CD4-positive, alpha-beta T cell treated with Interleukin-17A for 4 hours (primary cell): ENCODE measurements at places on chromosomes 3 and 15.

- DNase-seq: no peak
Measured at GRCh38 chr15:91408476-91409076, 308.5 kb downstream of the SV2B start.

DNA sequence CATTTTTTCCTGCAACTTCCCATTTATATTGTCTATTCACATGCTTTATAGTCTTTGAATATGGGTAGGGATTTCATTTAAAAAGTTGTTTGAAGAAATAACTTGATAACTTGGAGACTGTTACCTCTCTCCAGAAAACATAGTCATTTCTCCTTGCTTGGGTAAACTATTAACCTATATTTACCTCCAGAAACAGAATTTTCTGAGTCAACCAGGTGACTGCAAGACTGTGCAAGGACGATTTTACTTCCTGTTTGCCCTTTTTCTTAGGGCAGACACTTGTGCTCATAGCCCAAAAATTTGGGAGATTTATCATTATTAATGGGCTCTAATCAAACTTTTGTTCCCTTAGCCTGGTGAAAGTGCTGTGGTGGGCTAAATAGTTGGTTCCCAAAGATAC, 14.3 kb upstream of the MOBP start:
- DNase-seq: no peak

- DNase-seq: no peak
Measured at GRCh38 chr3:140334132-140334929, 343.5 kb upstream of the TRIM42 start.

GRCh38 chr3:46427916-46428833, 21.1 kb downstream of the CCRL2 start:
- no peak for DNase-seq

DNA sequence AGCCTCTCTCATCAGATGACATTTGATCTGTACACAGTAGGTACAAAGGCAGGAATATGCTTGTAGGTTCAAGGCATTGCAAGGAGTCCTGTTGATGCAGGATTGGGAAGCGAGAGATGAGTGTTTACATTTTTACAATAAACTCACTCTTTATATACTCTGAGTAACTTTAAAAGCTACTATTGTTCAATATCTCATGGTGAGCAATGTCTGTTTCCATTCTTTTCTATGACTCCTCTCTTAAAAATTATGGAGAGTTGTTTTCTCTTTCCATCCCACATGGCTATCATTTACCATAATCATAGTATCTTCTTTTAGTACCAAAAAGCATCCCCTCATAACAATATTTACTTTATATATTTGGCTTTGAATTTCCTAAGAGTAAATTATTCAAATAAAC, 314.0 kb upstream of the CDIN1 start:
- DNase-seq: no peak

- no peak for DNase-seq
Measured at GRCh38 chr15:62474771-62475124, 309.7 kb upstream of the C2CD4B start.

- no peak for DNase-seq
Measured at GRCh38 chr3:159319156-159319555, 517.3 kb downstream of the MFSD1 start.

GRCh38 chr3:177354466-177354865, 157.2 kb upstream of the TBL1XR1 start:
- no peak for DNase-seq

DNA sequence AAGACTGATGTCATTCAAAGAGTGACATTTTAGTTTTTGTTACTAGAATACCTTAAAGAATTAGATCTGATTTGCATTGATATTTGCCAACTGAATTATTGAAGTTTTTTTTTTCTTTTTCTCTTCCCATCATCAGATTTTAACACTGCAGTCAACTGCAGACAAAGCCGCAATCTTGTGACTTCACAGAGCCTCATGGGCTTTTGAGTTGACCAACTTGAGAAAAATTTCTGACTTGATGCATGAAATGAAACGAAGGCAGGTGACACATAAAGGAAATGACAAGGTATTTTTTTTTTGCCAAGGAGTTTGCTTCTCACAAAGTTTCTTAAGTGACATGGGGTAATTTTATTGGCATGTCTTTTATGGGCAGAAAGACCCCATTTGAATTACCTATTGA, 383.7 kb downstream of the GAP43 start:
- DNase-seq: no peak

- DNase-seq: no peak
Measured at GRCh38 chr3:58271901-58272501, 34.0 kb upstream of the RPP14 start.

DNA sequence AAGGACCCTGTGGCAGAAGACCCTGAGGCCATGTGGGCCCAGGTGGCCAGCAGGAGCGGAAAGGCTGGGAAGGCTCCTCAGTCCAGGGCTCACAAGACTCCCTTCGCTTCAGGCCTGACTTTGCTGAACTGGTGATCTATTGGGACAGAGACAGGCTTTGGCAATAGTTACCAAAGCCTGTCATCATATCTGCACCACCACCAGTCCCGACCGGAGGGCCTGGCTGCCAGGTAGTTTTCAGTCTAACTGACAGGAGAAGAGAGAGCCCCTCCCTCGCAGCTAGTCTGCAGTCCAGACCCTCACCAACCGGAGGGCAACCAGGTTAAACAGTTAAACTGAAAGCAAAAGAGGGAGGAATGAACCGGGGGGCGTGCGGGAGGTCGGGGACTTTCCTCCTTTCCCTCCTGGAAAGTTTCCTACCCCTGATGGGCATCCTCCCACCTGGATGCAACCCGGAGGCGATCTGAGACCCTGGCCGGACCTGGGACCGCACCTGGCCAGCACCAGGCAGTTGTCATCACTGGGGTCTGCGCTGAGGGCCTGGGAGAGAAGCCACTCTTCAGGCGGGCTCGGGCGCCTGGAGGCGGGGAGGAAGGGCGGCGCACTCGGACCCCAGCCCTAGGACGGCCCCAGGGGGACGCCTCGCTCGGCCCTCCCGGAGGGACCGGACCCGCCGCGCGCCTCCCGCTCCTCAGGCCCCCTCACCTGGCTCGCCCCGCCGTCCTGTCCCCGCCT, 435 bp downstream of the RAB27A start:
- peak; percentile 53 for DNase-seq

DNA sequence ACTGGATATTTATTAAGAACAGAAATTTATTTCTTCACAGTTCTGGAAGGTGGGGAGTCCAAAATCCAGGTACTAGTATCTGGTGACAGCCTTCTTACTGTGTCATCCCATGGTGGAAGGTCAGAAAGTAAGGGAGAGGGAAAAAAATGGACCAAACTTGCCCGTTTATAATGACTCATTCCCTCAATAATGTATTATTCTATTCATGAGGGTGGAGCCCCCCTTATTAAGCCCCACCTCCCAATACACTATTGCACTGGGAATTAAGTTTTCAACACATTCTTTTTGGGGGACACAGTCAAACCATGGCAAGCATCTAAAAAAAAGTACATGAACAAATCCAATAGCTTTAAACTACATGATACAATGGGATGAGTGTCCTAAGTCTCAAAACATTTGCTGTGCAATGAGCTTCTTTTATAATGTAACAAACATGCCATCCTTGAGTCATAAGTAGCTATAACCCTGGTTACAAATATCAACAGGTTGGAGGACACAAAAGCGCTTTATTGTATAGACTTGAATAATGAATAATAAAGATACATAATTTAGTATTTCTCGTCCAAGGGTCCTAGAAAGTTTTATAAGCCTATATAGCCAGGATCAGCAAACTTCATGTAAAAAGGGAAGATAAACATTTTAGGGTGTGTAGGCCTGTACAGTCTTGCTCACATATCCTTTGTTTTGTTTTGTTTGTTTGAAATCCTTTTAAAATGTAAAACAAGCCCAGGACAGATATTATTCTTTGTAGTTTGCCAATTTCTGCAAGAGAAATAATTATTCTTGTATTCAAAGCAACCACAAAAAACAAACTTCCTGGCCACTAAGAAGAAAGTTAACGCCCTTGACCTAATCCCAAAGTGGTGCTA, 160.6 kb upstream of the RAP2B start:
- no peak for DNase-seq

- DNase-seq: peak; percentile 30
Measured at GRCh38 chr3:25856902-25857518, 67.1 kb downstream of the OXSM start.

GRCh38 chr3:8503871-8504610, 2.4 kb downstream of the LMCD1 start:
- DNase-seq: no peak

- no peak for DNase-seq
Measured at GRCh38 chr15:31160297-31160696, 58.8 kb upstream of the TRPM1 start.

DNA sequence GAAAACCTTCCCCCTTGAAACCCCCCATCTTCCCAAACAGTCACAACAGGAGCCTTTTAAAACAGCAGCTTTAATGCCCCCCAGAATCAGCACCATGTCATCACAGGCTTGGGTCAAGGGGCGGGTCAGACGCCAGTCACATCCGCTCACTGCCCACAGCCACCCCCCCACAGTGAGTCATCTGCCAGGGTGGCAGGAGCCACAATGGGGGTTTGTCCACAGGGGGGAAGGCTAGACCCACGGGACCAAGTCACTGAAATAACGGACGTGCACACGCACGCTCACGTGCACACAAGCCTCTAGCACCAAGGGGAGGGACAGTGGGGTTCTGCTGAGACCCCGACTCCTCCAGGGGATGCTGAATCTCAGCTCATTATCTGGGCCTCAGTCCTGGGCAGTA, 441 bp upstream of the UCN2 start:
- DNase-seq: peak; percentile 19

DNA sequence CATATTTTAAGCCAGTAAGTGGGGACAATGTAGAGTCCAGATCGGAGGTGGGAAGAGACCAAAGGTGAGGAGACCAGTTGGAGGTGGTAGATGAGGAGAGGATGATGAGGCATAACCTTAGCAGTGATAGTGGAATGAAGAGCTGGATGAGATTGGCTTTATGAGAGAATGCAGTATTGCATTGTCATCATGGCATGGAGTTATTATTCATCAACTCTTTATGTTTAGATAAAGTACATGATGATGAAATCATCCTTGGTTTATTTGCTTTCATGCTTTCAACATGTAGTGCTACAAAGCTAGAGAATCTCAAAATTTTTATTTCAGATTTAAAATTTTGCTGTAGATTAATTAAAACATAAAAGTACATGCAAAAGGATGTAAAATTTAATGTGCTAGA, 64.0 kb downstream of the PPM1L start:
- no peak for DNase-seq

DNA sequence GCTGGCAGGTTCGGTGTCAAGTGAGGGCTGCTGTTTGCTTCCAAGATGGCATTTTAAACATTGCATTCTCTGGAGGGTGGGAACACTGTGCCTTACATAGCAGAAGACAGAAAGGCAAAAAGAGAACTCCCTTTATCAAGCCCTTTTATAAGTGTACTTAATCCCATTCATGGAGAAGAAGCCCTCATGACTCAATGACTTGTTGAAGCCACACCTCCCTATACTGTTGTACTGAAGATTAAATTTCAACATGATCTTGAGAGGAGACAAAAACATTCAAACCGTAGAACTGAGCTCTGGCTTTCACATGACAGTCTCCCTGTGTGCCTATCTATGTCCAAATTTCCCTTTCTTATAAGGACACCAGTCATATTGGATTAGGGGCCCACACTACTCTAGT, 443.4 kb upstream of the CDIN1 start:
- no peak for DNase-seq

- DNase-seq: no peak
Measured at GRCh38 chr3:73409138-73409763, 215.5 kb downstream of the PDZRN3 start.

GRCh38 chr15:67093504-67093862, 28.1 kb downstream of the SMAD3 start:
- no peak for DNase-seq
